ENCODE measurements at places on chromosomes 5 and 9.

DNA sequence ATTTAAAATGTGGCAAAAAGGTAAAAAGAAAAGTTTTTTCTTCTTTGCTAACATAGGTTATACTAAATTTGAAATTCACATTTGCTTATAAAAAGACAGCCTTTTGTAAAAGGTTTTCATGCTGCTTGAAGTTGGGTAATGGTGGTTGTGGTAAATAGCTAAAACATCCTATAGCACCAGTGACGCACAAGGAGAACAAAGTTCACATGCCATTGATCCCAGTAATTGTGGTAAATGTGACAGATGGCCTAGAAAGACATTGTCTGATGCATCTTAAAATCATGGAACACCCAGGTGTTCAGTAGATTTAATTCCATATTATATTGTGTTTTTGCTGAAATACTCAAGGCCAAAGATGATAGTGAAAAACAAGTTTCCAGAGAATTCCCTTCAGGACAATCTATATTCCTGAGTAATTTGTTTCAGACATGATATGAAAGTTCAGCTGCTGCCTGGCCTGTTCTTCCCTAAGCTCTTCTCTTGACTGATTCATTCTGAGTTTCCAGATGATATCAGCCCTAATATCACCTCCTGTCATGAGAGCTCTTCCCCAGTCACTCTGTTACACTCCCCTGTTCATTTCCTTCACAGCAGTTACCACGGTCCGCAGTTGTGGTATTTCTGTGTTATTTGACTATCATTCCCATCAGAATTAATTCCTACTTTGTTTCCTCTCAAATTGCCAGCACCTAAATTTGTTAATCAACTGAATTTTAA, 4.6 kb upstream of the FBXL17 start:
- DNase-seq: no peak

DNA sequence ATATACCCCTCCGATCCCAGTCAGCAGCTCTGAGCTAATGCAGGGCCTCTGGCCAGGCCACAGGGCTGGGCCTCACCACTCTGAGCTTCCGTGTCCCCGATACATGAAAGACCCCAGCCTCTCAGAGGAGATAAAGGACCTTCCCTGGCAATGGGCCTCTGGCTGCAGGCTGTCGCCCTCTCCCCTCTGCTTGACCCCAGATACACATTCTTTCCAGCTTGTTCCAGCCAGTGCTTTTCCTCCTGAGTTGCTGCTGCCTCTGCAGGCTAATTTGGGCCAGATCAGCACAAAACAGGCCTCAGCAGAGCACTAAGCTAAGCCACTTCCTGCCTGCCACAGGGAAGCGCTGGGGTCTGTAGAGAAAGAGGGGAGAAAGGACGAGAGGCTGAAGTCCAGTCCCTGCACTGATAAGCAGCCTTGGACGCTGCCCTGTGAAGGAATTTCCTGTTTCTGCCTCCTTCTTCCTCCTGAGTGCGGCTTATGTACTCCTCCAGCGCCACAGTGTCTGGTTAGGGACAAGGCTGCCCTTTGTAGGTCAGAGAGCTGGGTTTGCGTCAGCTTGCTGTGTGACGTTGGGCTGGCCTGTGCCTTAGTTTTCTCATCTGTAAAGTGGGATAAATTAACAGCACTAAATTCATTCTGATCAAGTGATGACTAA, 73.0 kb upstream of the IL17B start:
- DNase-seq: no peak

- no peak for DNase-seq
These were observed 9.4 kb downstream of the C9orf72 start for GRCh38 chr9:27563738-27564430.

DNA sequence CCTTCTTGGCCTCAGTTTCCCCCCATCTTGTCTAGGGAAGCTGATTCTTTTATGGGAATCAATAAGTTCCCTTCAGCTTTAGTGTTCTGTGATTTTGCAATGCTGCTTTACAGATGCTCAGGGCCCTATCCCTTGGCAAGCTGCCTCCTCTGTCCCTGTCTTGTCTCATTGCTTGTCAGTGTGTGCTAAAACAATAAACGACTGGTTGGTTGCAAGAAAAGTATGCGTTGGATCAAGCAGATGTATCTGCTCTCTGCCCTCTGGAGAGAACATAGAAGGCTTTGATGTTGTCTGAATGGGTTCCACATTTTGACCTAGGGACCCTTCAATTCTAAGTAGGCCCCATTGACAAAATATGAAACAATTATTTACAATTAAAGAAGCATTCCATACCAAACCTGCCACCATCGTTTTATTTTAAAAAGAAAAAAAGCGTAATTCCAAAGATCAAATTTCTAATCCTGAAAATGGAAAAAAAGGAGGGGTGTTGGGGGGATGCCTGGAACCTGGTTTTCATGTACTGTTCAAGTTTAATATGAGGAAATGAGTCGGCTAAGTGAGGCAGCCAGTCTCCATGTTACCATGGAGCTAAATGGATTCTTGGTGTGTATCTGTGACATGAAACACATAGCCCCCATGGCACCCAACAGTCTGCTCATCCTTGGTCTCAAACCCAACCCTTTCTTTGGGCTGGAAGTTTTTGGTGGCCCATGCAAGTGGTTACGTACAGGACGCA, 31.2 kb upstream of the TARS1 start:
- DNase-seq: no peak

- DNase-seq: no peak
These were observed 19.4 kb downstream of the LHX2 start for GRCh38 chr9:124030969-124031451.

DNA sequence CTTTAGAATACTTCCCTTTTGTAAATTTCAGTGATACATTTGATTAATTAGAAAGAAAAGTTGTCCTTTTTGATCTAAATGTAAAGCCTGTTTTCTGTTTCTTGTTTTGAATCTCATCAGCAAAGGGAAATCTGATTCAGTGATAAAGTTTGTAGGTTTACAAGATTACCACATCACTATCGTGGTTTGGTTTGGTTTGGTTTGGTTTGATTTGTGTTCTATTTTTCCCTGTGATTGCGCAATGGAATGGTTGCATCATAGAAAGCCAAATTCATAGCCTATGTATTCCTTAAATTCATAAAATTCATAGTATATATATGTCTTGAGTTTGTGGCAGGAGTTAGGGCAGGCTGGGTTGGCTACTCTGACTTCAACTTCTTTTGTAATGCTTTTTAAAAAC, 15.2 kb downstream of the SRFBP1 start:
- no peak for DNase-seq

DNA sequence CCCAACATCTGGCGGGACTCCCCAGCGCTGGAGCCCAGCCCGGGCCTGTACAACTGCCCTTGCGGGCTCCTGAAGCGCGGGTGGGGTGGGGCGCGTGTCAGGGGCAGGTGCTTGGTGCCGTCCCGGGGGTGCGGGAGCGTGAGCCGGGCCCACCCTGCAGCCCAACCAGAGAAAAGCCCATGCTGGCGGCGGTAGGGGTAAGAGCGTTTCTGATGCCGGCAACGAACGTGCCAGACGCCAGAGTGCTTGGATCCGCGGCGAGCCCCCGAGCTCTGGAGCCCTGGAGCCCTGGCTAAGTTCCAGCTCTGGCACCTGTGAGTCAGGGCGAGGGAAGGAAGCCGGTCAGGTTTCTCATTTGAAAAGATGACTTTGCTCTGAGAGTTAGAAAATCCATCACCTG, 58.0 kb downstream of the ZNF510 start:
- DNase-seq: no peak

DNA sequence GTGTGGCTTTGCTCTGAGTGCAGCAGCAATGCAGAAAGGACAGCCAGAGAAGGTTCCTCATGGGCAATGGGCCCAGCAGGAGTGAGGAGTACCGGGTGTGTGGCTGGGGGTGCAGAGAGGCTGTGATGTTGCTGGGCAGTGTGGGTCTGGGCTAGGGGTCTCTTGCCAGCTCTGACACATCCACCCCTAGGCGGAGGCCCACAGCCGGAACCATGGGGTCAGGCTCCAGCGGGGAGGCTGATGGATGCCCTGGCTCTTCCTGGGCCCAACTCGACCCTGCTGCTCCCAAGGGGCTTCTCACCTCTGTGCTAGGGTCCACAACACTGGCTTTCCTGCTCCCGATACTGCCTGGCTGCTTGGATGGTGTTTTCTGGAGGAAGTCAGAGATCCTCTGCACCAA, 19.9 kb downstream of the TBC1D9B start:
- DNase-seq: no peak

- DNase-seq: no peak
These were observed 47.3 kb upstream of the PRRC2B start for GRCh38 chr9:131346559-131346958.

DNA sequence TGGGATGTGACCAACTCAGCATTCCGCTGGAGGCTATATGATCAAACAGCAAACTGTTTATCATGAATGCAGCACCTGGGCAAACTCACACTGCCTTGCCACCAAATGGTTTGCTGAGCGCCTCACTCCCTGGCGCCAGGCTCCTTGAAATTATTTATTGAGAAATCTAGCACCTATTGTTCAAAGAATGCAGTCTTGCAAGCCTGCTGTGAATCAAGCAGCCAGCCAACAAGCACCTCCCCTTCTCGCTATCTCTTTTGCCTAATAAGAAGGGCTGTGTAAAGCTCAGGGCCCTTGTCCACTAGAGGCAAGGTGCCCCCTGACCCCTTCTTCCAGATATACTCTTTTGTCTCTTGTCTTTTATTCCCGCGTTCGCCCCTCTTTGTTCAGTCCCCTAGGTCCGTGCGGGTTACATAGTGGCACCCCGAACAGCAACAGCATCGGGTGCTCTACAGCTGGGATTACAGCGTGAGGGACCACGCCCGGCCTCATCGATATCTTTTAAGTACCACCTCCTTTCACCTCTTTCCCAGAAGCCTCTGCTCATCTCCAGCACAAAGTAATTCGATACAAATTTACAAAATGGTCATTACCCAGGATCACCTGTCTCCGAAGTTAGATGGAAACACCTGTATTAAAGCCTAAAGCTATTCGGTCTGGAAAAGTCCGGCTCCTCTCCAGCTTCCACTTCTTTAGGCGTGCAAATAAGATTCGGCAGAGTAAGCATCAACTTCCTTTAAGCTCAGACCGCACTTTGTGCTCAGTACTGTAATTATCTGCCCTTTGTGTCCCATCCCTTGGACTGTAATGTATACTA, 896 bp downstream of the RIGI start:
- no peak for DNase-seq

DNA sequence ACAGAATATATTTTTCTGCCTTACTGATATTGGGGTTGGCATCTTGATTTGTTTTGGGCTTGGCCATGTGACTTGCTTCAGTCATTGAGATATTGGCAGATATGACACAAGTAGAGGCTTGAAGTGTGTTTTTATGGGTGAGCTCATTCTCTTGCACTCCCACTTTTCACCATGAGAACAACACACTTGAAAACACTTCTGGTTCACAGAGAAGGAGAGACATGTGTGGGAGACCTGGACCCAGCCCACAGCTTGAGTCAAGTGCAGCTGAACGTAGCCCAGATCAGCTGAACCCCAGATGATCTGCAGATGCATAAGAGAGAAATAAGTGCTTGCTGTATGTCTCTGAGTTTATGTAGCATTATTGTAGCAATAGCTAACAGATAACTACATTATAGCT, 155.4 kb downstream of the SEMA6A start:
- DNase-seq: no peak

DNA sequence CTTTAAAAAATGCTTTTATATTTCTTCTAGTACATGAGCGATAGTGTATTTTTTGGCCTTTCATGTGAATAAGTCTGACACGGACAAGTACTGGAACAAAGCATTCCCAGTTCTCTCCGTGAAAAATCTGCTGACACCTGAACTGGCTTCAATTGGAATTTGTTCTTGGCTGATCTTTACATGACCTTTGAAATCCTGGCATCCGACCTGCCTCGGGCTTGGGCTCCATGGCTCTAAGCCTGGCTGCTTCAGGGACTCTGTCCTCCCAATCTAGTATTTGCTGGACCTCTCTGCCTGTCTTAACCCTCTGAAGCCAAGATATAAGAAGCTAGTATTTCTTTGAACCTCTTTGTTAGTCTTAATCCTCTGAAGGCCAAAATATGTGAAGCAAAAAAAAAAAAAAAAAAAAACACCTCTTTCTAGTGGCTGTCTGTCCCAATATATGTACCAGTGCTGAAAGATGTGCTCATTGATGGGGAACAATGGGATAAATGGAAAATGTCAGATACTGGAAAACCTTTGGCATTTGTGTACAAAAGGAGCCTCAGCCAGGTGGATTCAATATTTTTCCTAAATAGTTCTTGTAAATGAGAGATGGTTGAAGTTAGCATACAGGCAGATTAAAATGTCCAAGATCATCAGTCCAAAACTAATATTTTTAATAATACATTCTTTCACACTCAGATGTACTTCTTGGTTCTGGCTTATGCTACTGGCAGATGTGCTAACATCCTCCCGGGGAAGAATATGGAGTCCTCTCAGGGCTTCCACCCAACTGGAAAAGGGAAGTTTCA, 470.6 kb downstream of the TUSC1 start:
- DNase-seq: no peak

- no peak for DNase-seq
These were observed 372.6 kb downstream of the KDM4C start for GRCh38 chr9:7130266-7130820.

DNA sequence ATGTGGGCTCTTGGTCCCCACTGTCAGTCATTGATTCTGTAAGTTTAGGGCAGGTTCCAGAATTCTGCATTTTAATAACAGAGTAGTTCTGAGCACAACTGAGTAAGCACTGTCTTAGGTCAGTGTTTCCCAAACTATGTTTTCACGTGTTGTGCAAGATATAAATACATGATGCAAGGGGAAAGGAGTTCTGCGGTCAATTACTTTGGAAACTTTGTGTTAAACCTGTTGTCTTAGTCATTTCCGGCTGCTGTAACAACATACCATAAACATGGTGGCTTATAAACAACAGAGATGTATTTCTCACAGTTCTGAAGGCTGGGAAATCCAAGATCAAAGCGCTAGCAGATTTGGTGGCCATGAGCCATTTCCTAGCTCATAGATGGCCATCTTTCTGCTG, 69.8 kb downstream of the EQTN start:
- DNase-seq: no peak

GRCh38 chr9:36987409-36987808, 46.7 kb downstream of the PAX5 start:
- DNase-seq: no peak

GRCh38 chr9:128225770-128226411, 22.7 kb downstream of the DNM1 start:
- DNase-seq: no peak

- no peak for DNase-seq
These were observed 89.8 kb downstream of the PTTG1 start for GRCh38 chr5:160511280-160511929.

DNA sequence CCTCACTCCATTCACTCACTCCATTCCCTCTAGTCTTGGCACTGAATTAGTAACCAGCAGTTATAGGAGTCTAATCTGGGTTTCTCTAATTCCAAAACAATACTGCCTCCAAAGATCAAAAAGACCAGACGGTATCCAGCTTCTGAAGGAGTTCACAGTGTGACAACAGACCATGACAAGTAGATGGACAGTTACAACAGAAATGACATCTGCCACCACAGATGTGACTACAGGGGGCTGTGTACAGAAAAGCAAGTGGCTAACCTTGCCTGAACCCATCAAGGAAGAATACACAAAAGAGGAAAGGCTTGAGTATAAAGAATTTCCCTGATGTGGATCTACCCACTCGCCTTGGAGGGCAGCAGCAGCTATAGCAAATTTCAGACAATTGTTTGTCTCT, 112.4 kb downstream of the ACTL7B start:
- DNase-seq: no peak

GRCh38 chr5:1747803-1748085, 51.9 kb downstream of the MRPL36 start:
- DNase-seq: no peak

Data from SW 1271 (cell line).